CD4-positive, alpha-beta T cell treated with Interleukin-4 for 1 hour (primary cell): ENCODE measurements at places on chromosomes 2 and 18.

- peak; percentile 35 for DNase-seq
Observed at GRCh38 chr2:158753641-158754611, 41.2 kb upstream of the DAPL1 start.

DNA sequence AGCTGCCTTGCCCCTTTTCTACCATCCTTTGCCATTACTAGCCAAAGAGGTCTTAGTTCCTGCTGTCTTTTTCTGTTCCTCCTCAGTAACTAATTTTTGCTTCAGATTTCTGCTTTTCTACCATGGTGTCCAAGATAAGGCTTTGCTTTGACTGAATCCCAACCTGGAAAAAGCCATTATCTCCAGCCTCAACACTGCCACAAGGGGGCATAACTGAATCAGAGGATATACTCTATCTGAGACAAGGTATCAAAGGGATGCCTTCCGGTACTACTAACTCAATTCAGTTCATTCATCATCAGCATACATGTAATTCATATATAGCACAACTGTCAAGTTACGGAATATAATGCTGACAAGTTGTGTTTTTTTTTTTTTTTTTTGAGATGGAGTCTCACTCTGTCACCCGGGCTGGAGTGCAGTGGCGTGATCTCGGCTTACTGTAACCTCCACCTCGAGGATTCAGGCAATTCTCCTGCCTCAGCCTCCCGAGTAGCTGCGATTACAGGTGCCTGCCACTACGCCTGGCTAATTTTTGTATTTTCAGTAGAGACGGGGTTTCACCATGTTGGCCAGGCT, 11.4 kb downstream of the OSGEPL1 start:
- peak; percentile 44 for DNase-seq

DNA sequence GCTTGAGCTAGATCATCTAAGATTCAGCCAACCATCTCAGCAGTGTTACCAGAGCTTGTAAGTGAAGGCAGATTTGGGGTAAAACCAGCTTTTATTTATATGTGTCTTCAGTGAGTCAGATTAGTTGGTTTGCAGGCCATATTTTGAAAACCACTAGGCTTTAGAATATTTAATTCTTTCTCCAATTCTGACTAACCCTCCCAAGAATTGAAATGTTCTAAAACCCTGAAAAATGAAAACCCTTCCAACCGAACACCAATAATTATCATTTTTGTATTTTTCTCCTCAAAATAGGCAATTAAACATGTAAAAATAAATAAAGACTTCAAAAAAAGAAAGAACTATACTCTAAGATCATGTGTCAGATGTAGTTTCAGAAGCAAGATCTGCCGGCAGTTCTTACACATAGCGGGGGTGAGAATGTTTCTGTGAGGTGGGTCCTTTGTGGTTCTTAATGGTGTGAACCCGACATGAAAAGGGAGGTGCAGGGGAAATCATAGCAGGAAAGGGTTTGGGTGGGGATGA, 14.2 kb downstream of the PLEK start:
- DNase-seq = no peak

DNA sequence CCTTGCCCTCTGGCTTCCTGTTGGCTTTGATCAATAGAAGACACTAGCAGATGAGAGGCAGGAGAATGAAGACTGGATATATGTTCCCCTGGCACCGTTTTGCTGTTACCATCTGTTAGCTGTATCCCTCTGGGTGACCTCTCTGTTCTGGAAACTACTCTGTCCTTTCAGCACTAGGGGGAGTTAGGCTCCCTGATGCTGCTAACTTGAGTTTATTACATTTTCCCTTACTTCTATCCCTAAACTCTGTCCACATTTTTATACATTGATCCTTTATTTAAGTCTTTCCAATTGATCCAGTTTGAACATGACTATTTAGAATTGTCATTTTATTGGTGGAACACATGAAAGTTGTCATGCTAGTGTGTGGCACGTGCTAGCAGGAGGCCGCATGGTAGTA, 1014.3 kb upstream of the CDH2 start:
- no peak for DNase-seq

DNA sequence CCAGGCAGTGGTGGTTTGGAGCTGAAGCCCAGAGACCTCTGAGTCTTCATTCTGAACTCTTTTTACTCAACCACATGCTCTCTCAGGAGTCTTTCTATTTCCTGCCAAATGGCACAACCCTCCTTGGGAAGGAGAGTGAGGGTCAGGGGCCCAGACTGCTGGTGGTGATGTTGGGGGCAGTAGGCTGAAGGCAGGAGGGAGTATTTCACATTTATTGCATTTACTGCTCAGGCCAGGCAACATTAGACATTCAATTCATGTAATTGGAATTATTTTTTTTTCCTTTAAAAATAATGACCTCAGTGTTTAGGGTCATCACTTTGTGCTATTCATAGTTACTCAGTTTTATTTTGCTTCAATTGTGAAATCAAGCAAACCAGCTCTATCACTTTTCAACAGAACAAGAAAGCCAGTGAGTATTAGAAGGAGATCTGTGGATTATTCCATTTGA, 311.3 kb upstream of the NT5C1B start:
- DNase-seq = no peak

- no peak for DNase-seq
Observed at GRCh38 chr2:38168710-38169480, 92.9 kb upstream of the CYP1B1 start.

DNA sequence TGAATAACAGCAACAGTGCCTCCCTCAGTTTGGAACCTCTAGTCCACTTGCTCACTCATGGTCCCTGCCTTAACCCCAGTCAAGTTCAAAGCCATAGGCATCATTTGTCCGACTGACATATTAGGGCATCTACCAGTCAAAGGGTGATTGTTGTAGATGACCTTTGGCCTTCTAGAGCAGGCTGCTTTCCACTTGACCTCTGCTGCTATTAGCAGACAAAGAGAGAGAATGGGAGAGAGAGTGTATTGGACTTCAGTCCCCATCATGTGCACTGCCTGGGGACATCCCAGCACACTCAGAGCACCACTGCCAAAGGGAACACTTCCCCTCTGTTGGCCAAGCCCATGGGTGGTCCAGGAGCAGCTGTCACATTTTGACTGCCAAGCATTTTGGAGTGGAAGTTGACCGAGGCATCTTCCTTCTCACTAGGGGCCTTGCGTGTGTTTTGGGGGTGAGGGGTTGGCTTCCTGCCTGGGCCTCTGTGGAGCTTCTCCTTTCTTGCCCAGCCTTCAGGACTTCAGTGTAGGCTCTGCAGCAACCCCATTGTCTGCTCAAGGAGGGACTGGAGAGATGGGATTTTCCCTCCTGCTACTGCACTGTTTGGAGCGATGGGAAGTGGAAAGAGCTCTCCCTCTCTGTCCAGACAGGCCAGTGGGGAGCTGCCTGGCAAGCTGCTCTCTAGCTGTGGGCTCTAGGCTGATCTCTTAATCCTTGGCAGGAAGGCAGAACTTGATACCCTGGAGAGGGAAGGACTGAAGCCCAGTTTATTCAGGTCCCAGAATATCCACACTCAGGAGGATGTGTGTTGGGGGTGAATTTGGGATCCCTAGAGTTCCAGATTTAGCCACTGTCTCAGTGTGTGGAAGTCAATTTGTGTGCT, 68.1 kb downstream of the TMEM247 start:
- no peak for DNase-seq

- DNase-seq = no peak
Observed at GRCh38 chr2:7043690-7044089, 126.5 kb downstream of the RNF144A start.

DNA sequence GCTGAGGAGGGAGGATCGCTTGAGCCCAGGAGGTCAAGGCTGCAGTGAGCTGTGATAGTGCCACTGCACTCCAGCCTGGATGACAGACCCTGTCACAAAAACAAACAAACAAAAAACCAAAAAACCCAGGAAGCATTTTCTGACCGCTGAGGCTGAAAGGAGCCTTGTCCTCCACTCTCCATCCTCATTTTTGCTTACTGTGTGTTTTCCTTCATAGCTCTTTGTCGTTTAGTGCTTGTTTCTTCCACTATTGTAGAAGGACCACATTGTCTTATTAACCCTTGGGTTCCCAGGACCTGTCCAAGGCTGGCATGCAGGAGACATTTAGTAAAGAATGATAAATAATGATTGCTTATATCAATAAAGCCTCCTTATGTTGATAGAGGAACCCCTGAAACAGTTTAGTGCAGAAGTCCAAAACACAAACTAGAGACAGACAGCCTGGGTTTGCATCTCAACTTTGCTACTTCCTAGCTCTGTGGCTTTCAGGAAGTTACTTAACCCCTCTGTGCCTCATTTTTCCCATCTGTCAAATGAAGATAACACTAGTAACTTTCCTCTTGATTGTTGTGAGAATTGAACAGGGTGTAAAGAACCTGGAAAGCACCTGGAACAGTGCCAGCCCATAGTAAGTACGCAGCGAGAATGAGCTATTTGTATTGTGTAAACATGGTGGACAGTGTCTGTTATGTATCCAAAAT, 126.0 kb downstream of the LPIN1 start:
- peak; percentile 6 for DNase-seq
